ENCODE measurements at places on chromosomes 13 and 19.
A peak's percentile ranks its signal among the peaks of the same experiment; 100 is the strongest.

GRCh38 chr19:22116760-22117159, 64.5 kb downstream of the ZNF257 start:
- DNase-seq = no peak

- DNase-seq = no peak
Observed at GRCh38 chr19:15123031-15123890, 16.1 kb downstream of the SYDE1 start.

DNA sequence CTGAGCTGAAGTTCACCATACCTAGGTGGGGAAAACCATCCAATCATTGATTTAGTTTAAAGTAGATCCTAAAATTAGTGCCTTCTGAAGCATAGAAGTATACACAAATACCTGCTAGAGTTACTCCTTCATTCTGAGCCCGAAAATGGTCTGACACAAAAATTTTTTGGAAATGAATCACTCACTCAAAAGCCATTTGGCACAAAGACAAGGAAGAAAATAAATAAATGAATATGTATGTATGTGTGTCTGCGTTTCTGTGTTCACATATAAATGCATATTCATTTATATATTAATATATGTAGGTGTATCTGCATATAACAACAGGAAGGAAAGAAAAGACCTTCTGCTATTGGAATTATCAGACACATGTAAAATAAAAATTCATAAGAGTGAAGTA, 614.4 kb upstream of the PCDH9 start:
- DNase-seq = no peak

DNA sequence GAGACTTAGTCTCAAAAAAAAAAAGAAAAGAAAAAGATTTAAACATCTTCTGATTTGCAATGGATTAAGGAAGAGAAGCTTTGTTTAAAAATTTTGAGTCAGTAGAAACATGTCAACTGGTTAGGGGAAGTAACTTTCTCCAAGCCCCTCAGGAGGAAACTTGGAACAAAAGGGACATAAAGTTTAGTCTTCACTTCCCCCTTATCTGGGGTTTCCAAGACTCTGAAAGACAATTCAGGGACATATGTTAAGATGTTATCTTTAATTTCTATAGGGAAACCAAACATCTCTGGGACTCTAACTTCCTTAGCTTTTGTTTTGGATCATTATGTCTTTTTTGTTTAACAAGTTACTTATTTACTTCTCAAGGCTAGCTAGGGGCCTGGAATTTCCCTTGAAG, 20.1 kb upstream of the MRI1 start:
- DNase-seq = no peak

- no peak for DNase-seq
Observed at GRCh38 chr19:39708594-39708993, 4.3 kb downstream of the LGALS14 start.

DNA sequence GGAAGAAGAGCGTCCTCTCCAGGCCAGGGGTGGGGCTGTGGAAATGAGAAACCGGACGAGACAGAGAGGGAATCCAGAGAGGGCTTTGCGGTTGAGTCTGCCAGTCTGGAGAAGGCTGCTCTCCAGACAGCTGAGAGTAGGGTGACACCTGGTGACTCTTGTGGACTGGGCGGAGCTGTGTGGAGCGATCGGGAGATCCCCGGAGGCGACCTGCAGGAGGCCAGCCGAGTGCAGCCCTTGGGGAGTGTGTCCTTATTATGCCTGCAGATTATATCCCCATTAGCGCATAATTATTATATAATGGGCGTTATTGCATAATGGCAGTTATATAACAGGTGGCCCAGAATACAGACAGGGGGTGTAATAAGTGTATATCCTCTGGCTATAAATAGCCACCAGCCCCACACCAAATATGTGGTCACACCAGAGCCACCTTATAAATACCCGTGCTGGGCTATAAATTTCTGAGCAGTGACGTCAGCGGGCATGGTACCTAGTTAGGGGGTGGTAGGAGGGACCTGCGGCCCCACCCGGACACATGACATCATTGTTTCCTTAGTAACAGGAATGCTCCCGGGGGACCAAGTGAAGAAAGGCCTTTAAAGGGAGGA, 41.2 kb downstream of the NFIX start:
- DNase-seq = no peak

DNA sequence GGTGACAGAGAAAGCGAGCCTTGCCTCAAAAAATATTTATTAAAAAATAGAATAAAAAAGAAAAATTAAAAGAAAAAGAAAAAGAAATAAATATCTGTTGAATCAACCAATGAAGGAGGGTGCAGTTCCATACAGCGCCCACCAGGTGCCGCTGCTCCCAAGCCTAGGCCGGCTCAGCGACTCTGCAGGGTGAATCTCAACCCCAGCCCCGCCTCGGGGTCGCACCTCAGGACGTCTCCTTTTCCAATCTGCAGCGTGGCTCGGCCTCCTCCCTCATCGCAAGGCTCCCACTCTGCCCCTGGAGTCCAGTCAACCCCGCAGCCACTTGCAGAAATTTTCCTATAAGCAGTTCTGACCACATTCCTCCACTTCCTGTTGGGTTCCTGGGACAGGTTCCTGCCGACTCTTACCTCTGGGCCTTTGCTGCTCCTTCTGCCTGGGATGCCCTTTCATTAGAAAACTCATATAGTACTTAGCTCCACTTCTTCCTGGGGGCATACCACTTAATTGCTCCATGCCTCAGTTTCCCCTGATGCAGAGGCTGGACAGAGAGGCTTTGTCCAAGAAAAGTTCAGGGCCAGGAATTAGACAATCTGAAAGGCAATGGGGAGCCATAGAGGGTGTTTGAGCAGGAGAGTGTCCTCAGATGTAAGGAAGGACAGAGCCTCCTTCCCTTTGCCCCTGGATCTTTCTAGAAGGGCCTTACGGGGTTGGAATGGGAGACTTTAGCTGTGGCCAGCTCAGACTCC, 24.3 kb downstream of the NFILZ start:
- DNase-seq = no peak

DNA sequence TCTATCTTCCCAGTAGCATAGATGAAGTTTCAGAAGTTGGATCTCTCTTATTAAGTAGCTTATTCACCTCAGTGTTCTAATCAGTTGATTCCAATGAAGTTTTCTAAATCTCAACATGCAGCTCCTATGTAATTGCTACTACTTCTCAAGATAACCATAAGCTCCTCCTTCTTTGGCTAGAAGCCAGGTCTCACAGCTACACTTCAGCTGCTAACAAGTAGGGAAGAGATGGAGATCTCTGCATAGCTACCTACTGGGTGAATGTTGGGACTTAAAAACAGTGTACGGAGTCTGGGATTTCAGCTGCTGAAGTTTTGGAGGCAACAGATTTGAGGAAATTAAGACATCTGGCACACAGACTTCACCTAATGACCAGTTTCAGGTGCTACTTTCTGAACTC, 661.0 kb downstream of the SLITRK1 start:
- DNase-seq = no peak

DNA sequence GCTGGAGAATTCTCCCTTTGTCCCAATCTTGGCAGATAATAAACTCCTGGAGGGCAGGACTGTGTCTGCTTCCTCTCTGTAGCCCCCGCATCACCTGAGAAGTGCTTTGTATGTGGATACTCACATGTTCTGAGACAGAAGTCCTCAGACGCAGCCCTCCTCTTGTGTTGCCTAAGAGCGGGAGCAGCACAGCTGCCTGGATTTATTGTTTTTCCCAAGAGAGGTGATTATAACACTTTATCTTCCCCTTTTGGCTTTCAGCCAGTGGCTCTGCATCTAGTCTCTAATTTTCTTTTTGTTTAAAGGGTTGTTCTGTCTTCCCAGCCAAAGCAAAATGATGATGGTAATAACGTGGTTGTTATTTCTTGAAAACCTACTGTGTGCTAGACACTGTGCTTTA, 36.1 kb downstream of the OLFM4 start:
- DNase-seq = no peak

DNA sequence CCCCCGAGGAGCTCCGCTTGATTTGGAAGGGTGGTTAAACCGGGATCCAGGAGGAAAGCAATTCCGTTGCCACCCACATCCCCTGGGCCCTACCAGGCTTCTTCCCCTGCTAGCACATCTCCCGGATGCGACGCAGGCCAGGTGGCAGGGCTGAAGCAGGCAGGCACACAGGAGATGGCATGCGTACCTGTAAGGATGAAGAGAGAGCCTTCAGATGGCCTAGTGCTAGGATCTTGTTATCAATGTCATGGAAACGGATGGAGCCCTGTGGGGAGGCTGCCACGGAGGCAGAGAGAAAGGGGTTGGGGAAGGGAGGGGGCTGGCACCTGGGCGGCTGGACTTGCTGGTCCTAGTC, 8.5 kb upstream of the SOX1 start:
- DNase-seq = no peak

GRCh38 chr13:49220036-49220855, at the start of gene MLNR:
TSS of gene MLNR (plus strand) at chr13:49220338. CDS start at chr13:49220338, 0 bp downstream.
- no peak for DNase-seq

DNA sequence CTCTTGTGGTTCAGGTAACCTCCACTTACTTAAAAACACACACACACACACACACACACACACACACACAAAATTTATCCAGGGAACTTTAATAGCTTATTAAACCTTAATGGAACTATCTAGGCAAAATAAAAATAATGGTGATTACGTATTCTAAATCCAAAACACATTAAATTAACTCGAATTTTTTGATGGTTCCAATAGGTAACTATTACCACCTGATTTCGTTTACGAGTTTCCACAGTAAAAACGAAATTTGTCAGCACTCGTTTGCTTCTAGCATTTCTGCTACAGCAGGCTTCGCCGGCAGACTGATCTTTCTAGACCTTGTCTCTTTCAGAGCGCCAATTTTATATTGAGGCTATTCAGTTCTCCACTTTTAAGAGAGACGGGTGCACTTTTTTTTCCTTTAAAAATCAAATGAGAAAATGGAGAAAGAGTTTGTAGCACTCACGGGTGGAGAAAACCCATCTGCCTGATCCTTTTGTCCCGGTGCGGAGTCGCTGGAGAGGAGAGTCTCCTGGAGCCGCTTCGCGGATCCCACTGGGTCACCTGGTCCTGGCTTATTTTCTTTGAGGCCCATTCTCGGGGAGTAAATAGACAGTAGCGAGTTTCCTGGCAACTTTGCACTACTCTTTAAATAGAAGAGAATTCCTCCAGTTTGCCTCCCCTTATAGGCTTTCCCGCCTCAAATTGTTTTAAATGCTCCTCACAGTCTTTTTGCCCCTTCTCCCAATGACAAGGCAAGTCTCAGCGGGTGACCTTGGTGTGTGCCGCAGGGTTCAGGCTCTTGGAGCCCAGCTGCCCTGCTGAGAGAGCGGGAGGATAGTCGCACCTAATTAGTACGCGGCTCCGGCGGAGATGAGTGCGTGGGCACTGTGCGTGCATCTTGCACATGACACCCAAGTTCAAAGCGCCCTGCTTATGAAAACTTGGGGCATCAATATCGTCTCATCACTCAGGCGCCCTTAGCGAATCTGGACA, 117.0 kb downstream of the KCNRG start:
- no peak for DNase-seq

DNA sequence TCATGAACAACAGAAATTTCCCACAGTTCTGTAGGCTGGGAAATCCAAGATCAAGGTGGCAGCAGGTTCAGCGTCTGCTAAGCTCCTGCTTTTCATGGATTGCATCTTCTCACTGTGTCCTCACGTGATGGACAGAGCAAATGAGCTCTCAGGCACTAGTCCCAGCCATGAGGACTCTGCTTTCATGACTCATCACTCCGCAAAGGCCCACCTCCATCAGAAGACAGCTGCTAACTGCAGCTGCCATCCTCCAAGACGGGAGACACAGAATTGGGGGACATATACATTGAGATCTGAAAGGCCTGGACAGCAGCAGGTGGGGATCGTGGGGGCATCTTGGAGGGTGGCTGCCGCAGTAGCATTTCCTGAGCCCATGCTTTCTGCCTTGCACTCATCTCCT, 44.4 kb upstream of the SPATA13 start:
- no peak for DNase-seq

- DNase-seq = peak; percentile 58
Observed at GRCh38 chr19:33492951-33493350, 28.6 kb downstream of the PEPD start.

Measured in chondrocyte (in vitro differentiated cells).